ENCODE measurements at places on chromosomes 1 and 21. TPM values are rescaled to one million over a fixed set of nuclear protein-coding genes. Genes with fewer than 3 reads are reported as not detected.

DNA sequence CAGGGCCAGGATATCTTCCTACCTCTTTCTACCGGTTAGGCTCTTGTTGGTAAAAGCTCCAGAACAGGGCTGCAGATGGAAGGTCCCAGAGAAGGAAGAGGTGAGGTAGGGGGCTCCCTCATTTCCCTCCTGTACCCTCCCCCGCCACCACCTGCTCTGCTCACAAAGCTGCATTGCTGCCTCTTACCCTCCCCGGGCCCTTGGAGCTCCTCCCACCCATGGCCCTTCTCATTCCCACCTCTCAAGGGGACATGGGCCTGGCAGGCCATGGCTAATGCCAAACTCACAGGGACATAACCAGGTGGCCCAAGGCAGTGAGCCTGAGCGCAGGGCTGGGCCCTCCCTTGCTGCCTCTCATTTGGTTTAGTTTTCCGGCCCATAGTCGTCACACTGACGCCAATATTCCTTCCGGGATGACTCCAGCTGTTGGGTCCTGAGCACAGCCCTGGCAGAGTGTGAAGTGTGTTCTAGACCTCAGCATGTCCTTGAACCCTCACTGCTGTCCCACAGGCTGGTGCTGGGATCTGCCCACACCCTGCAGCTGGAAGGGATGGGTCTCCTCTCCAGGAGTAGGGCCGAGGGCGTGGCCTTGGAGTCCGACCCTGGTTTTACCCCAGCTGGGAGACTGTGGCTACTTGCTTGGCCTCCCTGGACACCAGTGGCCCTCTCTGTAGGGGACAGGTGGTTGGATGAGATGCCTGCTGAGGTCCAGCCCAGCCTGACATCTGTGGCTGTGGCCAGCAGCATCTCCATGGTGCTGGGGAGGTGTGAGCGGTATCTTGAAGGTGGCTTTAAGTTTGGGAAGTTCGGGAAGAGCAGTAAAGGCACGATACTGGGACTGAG lies 104.6 kb downstream of the ARHGEF10L start:
- DNase-seq, result no peak

DNA sequence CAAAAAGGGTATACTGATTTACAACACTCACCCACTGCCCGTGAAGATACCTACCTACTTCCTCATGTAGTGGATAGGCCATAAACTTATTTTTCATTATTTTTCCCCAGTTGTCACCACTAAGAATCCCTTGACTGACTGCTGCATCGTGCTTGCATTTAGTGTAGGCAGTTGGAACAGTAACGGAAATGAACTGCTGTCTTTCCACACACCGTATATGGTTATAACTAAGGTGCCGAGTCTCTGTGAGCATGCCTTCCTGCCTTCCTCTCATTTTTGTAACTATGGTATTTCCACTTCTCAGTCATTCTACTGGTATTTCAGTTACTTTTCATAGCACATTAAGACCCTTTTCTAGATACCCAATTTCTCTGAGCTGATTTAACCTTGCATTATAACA lies 36.4 kb downstream of the SLC35F3 start:
- no peak for DNase-seq

DNA sequence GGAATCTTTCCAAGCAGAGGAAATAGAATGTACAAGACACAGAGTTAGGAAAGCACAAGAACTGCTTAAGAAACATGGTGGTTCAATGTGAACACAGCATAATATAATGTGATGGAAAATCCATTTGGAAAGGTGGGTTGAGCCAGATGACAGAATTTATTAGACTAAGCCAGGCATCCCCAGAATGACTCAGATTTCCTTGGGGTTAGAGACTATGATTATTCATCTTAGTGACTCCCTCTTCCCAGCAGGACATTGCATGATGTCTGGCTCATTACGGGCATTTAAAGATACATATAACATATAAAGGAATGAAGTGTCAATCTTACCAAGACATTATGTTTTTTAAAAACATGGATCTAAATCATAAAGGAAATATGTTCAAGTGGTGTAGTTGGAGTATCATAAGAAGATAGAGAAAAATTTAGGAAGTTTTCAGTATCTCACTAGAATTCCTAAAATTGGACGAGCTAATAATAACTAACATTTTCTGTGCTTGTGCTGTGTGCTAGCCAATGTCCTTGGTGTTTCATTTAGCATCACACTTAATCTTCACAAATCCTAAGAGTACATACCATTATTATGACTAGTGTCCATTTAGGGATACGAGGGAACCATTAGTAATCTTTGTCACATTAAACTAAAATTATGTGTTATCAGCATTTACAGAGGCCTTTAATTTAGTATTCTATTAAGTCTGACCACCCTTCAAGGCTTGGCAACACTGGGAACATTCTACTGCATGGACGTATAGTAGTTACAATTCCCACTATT lies 41.0 kb upstream of the ST6GALNAC5 start:
- DNase-seq, result no peak

DNA sequence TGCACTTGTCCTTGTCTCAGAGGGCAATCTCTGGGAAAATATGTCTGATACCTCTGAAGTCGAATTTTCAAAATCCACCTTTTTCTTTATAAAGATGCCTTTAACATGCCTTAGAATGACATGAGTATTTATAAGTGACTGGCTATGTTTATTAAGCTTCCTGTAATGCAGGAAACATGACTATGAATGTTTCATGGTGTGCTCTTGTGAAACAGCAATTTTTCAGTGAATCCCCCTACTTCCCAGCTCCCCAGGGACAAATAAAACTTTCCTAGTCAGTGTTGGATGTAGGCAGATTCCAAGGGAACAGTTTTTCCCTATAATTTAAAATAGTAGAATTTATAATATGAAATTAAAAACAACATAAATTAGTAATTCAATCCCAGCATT lies 437.0 kb downstream of the LMO4 start:
- no peak for DNase-seq

DNA sequence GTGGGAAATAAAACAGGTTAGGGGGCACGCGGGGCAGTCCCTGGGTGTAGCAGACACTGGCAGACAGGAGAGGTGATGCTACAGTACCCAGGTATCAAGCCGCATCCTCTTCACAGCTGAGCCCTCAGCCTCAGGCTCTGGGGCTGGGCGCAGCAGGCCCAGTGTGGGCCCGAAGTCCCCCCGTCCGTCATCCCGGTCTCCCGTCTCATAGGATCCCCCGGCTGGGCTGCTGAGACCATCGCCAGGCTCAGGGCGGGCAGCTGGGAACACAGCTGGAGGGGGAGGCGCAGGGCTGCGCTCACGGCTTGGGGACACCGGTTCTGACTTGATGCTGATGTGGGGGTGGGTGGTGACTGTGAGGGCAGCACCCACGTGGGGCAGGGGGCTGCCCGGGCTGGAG lies 32.7 kb downstream of the MEF2D start:
- DNase-seq, result no peak

DNA sequence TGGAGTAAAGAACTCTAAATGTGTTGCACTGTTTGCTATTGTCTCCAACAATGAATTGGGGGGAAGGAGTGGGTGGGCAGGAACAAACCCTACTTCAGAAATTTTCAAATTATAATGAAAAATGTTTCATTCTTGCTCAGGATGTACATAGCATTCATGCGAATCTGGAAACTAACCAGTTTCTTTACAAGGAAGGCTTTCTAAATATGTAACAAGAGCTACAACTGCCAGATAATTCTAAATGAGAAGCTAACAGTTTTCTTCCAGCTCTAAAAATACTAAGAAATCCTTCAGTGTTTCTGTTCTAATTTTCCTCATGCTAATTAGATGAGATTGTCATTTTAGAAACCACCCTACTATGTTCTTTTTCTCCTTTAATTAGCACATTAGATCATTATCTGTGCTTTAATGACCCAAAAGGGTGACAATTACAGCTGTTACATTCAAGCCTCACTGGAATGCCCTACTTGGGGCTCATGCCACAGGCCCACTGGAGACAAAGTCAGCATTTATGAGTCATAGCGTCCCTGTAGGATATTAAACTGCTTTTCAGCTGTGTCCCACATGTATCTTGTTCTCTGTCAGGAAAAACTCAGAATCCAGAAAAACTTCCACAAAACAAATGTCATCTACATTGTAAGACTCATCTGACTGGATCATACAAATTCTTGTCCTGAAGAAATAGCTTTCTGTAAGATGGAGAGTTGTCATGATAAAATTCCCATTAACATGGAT lies 804.6 kb upstream of the CXADR start:
- no peak for DNase-seq

DNA sequence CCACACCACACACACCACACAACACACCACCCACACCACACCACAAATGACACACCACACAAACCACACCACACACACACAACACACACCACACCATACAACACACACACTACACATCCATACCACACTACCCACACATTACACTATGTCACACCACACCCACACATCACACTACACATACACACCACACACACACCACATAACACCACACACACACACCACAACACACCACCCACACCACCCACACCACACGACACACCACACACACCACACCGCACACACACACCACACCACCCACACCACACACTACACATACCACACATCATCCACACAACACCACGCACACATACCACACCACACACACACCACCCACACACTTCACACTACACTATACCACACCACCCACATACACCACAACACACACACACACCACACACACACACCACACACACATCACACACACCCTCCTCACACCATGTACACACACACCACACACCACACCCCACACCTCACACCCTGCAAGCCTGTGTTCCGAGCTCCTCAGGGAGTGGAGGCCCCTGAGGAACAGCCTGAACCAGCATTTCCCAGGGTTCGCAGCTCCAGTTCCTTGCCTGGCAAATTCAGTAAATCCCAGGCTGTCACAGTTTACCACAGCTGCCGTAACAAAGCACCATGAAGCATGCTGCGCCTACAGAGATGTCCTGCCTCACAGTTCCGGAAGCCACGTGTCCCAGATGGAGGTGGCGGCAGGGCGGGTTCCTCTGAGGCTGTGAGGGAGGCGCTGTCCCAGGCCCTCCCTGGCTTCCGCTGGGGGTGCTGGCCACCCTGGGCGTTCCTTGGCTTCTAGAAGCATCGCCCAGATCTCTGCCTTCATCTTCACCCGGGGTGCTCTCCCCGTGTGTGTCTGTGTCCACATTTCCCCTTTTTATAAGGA lies 69.8 kb upstream of the ATP5PO start:
- DNase-seq, result no peak

SETD4 gene
- polyA plus RNA-seq, result 15.8 TPM

SLC6A9 gene
- polyA plus RNA-seq, result 3.2 TPM

MLLT11 gene
- 10.4 TPM for polyA plus RNA-seq

LRRC39 gene
- 227 TPM for polyA plus RNA-seq

DCDC2B gene
- 0.66 TPM for polyA plus RNA-seq

OR14K1 gene
- not detected for polyA plus RNA-seq

ZBTB8B gene
- 0.11 TPM for polyA plus RNA-seq
